ENCODE measurements at places on chromosomes 13 and 19. TPM values are rescaled to one million over a fixed set of nuclear protein-coding genes. Genes with fewer than 3 reads are reported as not detected.

- no peak for DNase-seq
Measured at GRCh38 chr13:94542917-94543316, 53.0 kb downstream of the TGDS start.

GRCh38 chr13:43544631-43545030 lies 242.1 kb downstream of the ENOX1 start:
- DNase-seq: no peak

GRCh38 chr13:94712287-94712811 lies at the start of gene SOX21:
TSS of gene SOX21 (minus strand) at chr13:94712545. CDS start at chr13:94712049, 496 bp downstream.
- no peak for DNase-seq

GRCh38 chr13:20049558-20050473 lies 91.3 kb downstream of the ZMYM2 start:
- no peak for DNase-seq

Gene MYO1F
- 0.27 TPM for total RNA-seq

Gene DDX49
- 98.8 TPM for total RNA-seq

DNA sequence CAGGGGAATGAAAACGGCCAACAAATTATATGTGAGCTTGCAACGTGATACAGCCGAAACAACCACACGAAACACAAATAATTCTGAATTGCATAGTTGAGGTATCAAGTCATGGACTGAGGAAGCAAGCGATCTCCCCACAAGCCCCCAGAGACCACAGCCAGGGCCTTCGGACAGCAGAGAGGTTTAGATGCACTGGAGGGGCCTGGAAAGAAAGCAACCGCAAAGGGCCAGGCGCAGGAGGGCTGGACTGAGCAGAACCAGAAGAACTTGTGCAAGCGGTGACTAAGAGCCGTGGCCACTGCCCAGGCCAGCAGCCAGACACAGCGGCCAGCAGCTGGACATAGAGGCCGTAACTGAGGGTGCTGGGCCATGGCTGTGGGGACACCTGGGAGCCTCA lies 131.4 kb downstream of the TNFRSF19 start:
- DNase-seq: no peak

DNA sequence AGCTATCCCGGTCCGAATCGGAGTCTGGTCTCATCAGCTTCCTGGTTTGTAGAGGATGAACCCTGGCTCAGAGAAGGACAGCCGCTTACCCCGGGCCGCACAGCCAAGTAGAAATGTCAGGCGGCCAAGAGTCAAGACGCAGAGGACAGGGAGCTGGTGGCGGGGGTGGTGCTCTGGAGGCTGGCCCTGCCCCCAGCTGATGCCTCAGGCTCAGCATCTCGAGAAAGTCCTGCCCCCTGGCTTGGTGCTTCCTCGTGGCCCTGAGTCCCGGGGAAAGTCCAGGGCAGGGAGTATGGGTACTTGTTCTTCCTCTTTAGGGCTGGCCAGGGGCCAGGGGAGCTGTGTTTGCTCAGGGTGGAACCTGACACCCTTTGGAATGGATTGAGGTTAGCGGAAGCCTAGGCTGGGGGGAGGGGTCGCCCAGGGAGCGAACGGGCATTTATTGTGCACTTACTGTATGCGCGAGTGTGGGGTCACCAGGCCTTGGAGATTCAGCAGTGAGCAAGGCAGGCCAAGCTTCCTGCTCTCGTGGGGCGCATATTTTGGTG lies 2.2 kb downstream of the TJP3 start:
- peak; percentile 97 for DNase-seq

Gene ZNF525
- total RNA-seq: 9.5 TPM

DNA sequence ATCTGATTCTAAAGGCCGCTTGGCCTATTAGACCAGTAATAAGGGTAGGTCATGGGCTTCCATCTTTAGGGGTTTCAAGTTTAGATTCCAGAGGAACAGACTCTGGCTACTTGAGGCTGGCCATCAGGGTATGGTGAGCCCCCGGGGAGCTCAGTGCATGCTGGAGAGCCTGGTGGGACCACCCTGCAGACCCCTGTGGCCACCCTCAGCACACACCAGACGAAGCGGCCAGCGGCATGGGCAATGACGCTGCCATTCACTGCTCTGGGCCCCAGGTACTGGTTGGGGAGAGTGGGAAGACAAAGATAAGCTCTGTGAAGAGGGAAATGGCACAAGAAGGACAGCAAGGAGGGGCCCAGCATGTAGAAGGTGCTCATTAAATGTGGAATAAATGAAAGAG lies 98.8 kb upstream of the SLC15A1 start:
- DNase-seq: no peak

GRCh38 chr13:23688336-23688735 lies 118.1 kb downstream of the TNFRSF19 start:
- no peak for DNase-seq

Gene REEP6
- total RNA-seq: 3.8 TPM

DNA sequence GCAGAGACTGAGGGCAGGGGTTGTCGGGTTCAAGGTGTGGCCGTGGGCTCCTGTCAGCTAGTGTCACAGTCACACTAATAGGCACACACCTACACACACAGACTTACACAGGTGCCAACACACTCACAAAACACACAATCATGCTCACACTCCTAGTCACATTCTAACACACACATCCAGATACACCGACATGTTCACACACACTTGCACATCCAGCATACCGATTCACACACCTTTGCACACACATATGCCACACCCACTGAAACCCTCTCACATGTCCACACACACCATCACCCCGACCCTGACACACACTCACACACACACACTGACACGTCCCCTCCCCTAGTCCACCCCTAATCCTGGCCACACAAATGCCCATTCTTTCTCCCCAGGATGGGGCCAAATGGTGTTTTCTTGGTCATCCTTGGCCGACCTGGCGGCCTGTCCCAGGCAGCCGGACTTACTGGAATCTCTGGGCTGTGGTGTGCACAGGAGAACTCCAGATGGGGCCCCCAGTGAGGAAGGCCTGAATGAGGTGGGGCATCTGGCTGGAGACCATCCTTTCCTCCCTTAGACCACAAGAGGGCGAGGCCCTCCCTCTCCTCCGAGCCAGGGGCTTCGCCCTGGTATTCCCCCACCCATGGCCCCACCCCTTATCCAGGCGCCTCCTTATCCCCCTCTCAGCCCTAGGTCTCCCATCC lies 19.1 kb upstream of the PNMA8B start:
- DNase-seq: no peak

GRCh38 chr19:18854982-18855381 lies 23.2 kb downstream of the UPF1 start:
- DNase-seq: no peak

Gene PRSS57
- not detected for total RNA-seq

Gene AKAP11
- total RNA-seq: 22.0 TPM

DNA sequence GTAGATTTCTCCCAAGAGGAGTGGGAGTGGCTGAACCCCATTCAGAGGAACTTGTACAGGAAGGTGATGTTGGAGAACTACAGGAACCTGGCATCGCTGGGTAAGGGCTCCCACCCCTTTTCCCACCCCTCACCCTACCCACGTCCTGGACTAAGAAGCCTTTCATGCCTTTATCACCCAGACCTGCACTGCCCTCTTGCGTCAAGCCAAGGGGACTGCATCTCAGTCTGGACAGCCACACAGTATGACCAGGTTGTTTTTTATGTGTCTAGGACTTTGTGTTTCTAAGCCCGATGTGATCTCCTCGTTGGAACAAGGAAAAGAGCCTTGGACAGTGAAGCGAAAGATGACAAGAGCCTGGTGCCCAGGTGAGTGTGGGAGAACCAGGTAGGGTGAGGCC lies 8.8 kb downstream of the ZFP28 start:
- no peak for DNase-seq

- peak; percentile 66 for DNase-seq
Measured at GRCh38 chr13:113802090-113802531, 43.1 kb downstream of the TMEM255B start.

DNA sequence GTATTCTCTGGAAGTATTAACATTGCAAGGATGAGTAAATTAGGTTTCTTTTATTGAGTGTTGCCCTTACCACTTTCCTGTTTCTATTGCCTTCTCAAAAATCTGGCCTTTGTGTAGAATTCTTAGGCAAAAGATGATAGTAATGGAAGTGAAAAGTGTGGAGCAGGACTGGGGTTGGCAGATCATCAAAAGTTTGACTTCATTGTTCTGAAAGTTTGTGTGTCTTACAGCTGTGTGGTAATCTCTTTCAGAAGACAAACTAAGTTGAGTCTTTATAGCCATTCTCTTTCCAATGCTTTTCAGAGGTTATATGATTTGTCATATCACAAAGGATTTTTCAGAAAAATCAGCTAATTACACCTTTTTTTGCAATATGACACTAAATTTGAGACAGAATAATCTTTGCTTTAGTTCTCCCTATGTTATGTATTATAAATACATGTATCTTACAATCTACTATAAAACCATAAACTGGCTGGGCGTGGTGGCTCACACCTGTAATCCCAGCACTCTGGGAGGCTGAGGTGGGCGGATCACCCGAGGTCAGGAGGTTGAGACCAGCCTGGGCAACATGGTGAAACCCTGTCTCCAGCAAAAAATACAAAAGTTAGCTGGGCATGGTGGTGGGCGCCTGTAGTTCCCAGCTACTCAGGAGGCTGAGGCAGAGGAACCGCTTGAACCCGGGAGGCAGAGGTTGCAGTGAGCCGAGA lies 8.7 kb upstream of the KCNRG start:
- peak; percentile 11 for DNase-seq

DNA sequence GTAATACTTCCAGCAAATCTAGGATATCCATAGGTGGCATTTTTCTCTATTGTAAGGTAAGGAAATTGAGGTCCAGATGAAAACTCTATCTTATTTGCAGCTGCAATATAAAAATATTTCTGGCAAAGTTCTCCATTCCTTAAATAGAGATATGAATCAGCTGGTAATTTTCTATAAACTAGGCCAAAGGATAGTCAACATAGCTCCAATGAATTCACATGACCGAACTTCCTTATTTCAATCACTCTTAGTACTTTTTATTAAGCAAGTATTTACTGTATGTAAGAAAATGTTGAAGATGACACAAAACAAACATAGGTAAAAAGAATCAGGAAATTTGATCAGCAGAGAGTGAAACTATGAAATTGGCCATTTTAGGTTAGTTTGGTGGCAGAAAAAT lies 13.0 kb upstream of the LCP1 start:
- DNase-seq: no peak

Gene BEST2
- 0.70 TPM for total RNA-seq

GRCh38 chr19:2869618-2870017 lies 2.5 kb downstream of the ZNF556 start:
- DNase-seq: no peak

- peak; percentile 69 for DNase-seq
Measured at GRCh38 chr19:10748927-10749434, 31.1 kb downstream of the DNM2 start.

Gene CAMSAP3
- total RNA-seq: 6.7 TPM
